ENCODE measurements at places on chromosomes 2 and 18.

- no peak for DNase-seq
Measured at GRCh38 chr2:101435001-101435862, 39.7 kb downstream of the RFX8 start.

- no peak for DNase-seq
Measured at GRCh38 chr2:208999911-209000310, 423.9 kb upstream of the MAP2 start.

GRCh38 chr18:46555724-46556123 lies 101.3 kb downstream of the LOXHD1 start:
- no peak for DNase-seq

GRCh38 chr2:237615631-237616249 lies 11.6 kb upstream of the LRRFIP1 start:
- no peak for DNase-seq

GRCh38 chr2:109054865-109055264 lies 65.8 kb upstream of the EDAR start:
- no peak for DNase-seq

DNA sequence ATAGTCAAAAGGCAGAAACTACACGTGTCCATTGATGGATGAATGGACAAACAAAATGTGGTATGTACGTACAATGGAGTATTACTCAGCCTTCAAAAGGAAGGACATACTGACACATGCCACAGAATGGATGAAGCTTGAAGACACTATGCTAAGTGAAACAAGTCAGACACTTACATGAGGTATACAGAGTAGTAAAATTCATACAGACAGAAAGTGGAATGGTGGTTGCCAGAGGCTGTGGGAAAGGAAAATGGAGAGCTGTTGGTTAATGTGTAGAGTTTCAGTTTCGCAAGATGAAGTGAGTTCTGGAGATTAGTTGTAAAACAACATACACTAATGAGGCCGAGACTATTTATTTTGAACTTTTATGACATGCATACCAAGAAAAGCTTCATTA lies 67.4 kb upstream of the EPB41L3 start:
- DNase-seq = no peak

GRCh38 chr2:143545949-143546255 lies 416.7 kb downstream of the ARHGAP15 start:
- DNase-seq = no peak

DNA sequence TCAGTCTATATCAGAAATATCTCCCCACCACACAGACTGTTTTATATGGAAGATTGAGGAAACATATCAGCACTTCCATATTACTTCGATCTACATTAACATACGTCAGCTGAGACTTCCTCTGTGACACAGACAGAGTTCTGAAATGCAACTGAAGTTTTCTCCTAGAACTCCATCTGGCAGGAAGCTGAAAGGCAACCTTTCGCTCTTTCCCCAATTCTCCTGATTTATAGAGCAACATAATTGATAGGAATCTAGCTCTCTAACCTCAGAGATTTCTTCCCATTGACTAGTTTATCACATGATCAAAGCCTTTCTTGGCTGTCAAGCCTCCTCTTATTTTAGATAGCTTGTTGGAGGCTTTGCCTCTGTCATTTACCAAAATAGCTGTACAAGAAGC lies 806.7 kb upstream of the CHAC2 start:
- DNase-seq = no peak

All from NCI-H1092 (cell line).